ENCODE measurements at places on chromosomes 2 and 18. TPM values are rescaled to one million over a fixed set of nuclear protein-coding genes. Genes with fewer than 3 reads are reported as not detected.

CCDC88A gene
- total RNA-seq, result 30.9 TPM

NT5DC4 gene
- total RNA-seq, result not detected

PRSS56 gene
- total RNA-seq, result not detected

SERPINB10 gene
- total RNA-seq, result 1.1 TPM

CFAP221 gene
- total RNA-seq, result not detected

All from placental pericyte (primary cell).